ENCODE measurements at places on chromosomes 6 and 20. TPM values are rescaled to one million over a fixed set of nuclear protein-coding genes. Genes with fewer than 3 reads are reported as not detected.

PTCHD4 gene
- 2.3 TPM for polyA plus RNA-seq

CALHM5 gene
- polyA plus RNA-seq, result 7.7 TPM

WFDC5 gene
- not detected for polyA plus RNA-seq

EPPIN gene
- polyA plus RNA-seq, result not detected

DNA sequence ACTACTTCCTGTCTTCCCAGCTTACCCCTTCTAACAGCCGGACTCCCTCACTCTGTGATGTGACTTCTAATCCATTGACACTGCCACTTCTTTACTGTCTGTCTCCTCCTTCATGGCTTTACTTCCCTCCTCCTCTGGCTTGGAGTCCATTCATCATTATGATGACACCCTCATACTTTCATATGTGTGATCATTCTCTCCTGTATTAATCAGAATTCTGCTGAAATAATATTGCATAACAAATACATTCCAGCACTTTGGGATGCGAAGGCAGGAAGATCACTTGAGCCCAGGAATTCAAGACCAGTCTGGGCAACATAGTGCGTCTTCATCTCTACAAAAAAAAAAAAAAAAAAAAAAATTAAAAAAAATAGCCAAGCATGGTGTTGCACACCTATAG is 147.9 kb upstream of the BTBD3 start:
- DNase-seq, result no peak

- DNase-seq, result no peak
Measured at GRCh38 chr6:72721346-72721745, 99.5 kb downstream of the KCNQ5 start.

DNA sequence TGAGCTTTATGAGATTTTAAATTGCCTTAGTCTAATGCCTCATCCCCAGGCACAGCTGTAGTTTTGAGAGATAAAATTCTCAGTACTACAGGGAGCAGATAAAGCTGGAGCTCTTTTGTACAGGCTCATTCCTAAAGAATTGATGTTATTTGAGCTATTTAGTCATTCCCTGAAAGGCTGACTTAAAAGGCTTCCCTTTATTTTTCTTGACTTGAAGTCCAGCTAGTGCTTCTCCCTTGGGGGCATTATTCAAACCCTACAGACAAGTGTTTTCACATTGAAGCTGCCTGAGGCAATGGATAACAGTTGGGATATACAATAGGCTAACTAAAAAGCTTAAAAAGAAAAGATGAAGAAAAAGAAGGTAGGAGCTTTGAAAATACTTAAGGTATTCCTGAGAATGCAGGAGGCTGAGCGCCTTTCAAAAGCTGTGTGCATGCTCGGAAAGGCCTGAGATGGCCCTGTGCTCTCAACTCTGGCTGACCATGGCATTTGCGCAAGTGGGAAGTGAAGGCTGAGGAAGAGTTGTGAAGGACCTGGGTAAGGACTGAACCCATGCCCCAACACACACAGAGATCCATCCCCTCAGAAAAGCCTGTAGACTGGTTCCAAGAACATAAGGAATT is 315.1 kb downstream of the SMOC2 start:
- no peak for DNase-seq

GRCh38 chr6:4647414-4648365 is 128.5 kb upstream of the CDYL start:
- DNase-seq, result peak; percentile 53

- no peak for DNase-seq
Measured at GRCh38 chr20:17610566-17611289, 40.9 kb downstream of the DSTN start.

GRCh38 chr6:119985952-119986736 is 636.6 kb upstream of the MAN1A1 start:
- no peak for DNase-seq

DNA sequence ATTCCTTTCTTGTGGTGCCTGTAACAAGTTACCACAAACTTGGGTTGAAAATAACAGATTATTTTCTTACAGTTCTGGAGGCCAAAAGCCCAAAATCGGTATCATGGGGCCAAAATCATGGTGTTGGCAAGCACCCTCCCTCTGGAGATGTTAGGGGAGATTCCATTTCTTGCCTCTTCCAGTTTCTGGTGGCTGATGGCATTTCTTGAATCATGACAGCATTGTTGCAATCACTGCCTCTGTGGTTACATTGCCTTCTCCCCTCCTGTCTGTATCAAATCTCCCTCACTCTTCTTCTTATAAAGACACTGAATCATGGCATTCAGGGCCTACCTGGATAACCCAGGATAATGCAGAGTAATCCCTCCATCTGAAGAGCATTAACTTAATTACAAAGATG is 17.9 kb upstream of the TENT5A start:
- DNase-seq, result no peak

DNA sequence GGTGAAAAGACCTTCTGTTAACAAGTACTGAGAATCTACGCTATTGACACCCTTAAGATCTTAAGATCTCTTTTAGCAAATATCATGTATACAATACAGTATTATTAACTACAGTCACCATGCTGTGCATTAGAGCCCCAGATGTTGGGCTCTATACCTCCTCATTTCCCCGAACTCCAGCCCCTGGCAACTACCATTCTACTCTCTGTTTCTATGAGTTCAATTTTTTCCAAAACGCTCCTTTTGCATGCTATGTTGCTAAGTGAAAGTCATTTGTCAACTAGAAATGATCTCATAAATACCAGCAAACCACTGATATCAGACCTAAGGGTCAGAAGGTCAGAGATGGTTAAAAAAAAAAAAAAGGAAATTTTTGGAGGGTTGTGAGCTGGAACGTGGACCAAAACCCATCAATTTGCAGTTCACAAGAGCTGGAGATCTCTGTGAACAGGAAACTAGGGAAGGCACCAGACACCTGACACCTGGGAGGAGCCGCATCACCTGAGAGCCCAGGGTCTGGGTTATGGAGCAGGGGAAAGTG is 122.0 kb upstream of the KCNK16 start:
- DNase-seq, result no peak

GRCh38 chr20:37687478-37687805 is 6.4 kb upstream of the CTNNBL1 start:
- no peak for DNase-seq

DNA sequence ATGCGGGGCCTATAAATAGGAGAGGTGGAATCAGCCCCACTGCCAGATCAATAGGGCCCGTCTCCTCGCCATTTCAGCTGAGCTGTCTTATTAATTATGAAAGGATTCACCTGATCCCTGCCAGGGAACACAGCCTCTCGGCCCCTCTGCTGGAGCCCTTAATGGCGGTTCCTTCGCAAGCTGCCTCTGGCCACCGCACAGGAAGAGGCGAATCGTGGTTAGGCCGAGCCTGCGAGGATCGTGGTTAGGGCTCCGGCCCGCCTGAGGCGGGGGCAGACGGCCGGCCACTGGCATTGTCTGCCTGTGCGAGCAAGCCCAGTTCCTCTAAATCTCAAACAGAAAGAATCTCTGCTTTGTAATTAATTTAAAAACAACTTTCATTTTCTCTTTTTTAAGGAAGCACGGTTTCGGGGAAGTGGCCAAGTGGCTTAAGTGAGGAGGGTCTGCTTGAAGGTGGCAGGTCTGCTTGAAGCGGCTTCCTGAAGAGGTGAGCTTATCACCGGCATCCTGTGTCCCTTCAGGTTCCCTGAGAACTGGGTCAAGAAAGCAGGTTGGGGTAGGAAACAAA is 9.2 kb downstream of the NRN1 start:
- DNase-seq, result no peak

DNA sequence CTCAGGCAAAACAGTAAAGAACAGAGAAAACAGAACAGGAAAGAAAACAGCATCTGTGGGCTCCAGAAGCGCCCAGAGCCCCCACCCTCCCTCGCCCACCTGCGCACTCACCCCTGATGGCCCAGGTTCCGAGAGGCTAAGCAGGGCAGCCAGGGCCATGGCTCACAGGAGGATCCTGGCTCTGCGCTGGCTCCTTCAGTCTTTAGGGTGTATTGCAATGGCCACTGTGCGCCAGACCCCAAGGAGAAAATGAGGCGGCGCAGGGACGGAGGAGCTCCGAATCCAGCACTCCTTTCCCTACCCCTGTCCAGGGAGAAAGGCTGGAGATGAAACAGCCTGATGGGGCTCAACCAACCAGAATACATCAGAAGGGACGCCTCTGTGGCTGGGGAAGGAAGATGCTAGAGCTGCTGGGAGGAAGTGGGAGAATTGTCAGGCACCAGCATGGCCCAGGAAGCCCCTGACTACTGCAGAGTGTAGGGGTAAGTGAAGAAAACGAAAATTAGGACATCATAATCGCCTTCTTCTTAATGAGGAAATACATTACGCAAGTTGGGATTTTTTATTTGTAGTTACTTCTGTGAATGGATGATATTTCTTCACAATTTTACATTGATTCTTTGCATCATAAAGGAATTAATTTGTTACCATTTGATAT is 49.0 kb downstream of the COL11A2 start:
- DNase-seq, result no peak

DNA sequence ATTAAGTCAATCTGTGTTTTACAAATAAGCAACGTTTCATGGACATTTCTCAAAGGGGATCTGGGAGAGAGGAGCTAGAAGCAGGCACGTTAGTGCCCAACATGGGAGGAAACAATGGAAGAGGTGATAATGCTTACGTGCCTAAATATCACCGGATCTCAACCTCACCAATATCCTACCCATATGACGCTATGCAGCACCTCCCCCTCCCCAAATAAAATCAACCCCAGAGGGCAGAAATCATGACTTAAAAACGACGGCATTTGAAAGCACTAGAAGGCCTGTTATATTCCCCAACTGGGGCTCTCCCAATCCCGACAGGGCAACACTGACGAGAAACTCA is 425 bp downstream of the HBS1L start:
- no peak for DNase-seq

DNA sequence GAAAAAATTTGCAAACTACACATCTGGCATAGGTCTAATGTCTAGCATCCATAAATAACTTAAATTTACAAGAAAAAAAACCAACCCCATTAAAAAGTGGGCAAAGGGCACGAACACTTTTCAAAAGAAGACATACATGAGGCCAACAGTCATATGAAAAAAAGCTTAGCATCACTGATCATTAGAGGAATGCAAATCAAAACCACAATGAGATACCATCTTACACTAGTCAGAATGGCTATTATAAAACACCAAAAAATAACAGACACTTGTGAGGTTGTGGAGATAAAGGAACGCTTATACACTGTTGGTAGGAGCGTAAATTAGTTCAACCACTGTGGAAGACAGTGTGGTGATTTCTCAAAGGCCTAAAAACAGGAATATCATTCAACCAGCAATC is 33.7 kb upstream of the EPB41L2 start:
- DNase-seq, result no peak

GRCh38 chr6:72616406-72617015 is 5.4 kb upstream of the KCNQ5 start:
- no peak for DNase-seq

DNA sequence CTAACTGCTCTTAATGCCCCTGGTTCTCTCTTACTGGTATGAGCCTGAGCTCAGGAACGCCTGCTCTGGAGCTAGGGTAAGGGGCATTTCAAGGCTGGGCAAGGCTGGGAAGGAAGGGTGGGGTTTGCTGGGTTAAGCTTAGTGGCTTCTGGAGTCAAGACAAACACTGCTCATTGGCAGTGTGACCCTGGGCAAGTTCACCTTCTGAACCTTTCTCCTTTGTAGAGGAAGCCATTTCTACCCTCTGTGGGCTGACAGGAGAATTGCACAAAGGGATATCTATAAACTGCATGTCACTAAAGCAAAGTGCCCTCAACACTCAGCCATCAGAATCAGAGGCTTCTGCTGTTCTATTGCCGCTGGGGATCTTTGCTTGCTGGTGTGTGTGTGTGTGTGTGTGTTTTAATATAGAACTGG is 20.3 kb upstream of the LRRN4 start:
- DNase-seq, result no peak

- DNase-seq, result no peak
Measured at GRCh38 chr6:169913096-169913638, 161.7 kb downstream of the ERMARD start.

- no peak for DNase-seq
Measured at GRCh38 chr6:28589957-28590349, 64.3 kb downstream of the GPX5 start.

DNA sequence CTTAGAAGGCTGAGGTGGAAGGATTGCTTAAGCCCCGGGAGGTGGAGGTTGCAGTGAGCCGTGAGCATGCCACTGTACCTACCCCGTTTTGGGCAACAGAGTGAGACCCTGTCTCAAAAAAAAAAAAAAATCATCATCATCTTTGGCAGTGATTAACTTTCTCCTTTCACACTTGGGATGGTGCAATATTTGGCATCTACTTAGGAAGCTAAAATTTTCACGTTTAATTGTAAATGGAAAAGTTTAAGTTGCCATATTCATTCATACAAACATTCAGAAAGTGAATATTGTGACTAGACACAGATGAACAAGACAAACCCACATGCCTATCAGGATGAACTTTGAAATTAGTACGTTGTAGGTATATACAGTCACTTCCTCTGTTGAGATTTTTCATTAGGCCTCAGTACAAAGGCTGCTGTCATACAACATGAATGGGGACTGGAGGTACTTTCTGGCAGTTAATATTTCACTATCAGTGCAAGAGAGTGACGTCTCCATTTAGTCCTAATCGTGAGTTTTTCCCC is 10.3 kb downstream of the TOP1 start:
- no peak for DNase-seq

DNA sequence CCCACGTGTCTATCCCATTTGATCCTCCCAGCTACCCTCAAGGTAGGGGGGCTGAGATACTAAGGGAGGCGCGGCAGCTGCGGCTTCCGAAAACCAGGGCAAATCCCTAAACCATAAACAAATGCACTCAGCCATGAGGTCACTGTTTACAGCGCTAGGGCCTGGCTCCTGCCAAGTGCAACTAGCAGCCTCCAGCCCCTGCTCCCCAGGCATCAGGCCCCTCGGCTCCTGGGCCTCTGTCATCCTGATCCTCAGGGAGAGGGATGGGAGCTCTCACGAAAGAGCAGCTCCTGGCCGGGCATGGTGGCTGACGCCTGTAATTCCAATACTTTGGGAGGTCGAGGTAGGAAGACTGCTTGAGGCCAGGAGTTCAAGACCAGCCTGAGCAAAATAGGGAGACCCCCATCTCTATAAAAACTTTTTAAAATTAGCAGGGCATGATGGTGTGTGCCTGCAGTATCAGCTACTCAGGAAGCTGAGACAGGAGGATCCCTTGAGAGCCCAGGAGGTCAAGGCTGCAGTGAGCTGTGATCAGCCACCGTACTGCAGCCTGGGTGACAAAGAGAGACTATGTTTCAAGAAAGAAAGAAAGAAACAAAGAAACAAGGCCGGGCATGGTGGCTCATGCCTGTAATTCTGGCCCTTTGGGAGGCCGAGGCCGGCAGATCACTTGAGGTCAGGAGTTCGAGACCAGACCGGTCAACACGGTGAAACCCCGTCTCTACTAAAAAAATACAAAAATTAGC is 42.5 kb upstream of the TLDC2 start:
- peak; percentile 82 for DNase-seq

DNA sequence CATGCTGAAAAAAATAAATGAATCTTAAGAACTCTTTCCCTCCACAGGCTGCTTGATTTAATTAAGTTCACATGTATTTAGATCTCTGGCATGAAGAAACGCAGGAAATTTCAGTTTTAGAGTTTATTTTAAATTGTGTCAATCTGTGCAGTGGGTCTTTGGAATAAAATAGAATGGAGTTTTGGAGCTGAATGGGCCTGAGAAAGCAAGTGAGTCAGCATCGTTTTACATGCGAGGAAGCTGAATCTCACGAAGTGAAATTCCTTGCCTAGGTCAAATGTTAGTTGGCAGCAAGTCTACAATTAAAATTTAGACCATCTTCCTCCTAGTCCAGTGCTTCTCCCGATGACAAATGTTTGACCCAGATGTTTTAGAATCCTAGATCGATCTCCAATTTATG is 22.4 kb downstream of the MAP7 start:
- no peak for DNase-seq

- DNase-seq, result peak; percentile 24
Measured at GRCh38 chr6:110053395-110054240, 75.5 kb downstream of the GPR6 start.

All from AG04450 (cell line).